H9 (cell line): ENCODE measurements at places on chromosomes 13 and 19. TPM values are rescaled to one million over a fixed set of nuclear protein-coding genes. Genes with fewer than 3 reads are reported as not detected.

The ZNF418 gene
- 25.1 and 26.2 TPM in 2 replicates for total RNA-seq

The RNF113B gene
- total RNA-seq: not detected in 2 replicates

DNA sequence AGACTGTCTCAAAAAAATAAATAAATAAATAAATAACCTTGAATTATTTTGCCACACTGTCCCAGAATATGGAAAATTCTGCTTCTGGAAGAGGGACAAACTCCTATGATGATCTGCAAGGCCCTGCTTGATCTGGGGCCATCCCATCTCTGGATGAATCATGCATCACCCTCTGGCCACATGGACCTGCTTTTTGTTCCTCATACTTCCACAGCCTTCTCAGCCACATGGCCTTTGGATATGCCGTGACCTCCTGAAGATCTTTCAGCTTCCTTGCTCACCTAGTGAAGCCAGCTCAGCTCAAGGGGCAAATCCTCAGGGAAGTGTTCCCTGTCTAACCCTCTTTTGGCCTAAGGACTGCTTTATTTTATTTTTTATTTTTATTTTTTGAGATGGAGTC, 10.3 kb downstream of the IER2 start:
- H3K36me3 ChIP-seq: no peaks in the 10 kb centered on the region
- peaks cover 7% of the 10 kb centered on the region; the same call in 1 of the 2 replicates for H3K4me1 ChIP-seq
- H3K27ac ChIP-seq: no peak overlapping the region
- H3K27me3 ChIP-seq: no peaks in the 10 kb centered on the region
- no peak for DNase-seq

- peak; percentile 30 for DNase-seq
- H3K4me1 ChIP-seq: no peaks in the 10 kb centered on the region
- H3K27me3 ChIP-seq: no peaks in the 10 kb centered on the region
- H3K4me3 ChIP-seq: peak overlapping the region; percentile 98
- no peak overlapping the region for H3K27ac ChIP-seq
These were observed 657 bp downstream of the ZNF550 start for GRCh38 chr19:57559008-57559403.

- no peak overlapping the region for H3K4me3 ChIP-seq
- no peaks in the 10 kb centered on the region for H3K36me3 ChIP-seq
- DNase-seq: no peak
- H3K27me3 ChIP-seq: no peaks in the 10 kb centered on the region
These were observed 818.6 kb downstream of the SLITRK6 start for GRCh38 chr13:84980571-84980970.

- no peaks in the 10 kb centered on the region for H3K27me3 ChIP-seq
- no peak overlapping the region for H3K4me3 ChIP-seq
- DNase-seq: no peak
- H3K36me3 ChIP-seq: no peaks in the 10 kb centered on the region
These were observed 18.8 kb upstream of the TNFRSF19 start for GRCh38 chr13:23551213-23552008.

GRCh38 chr13:112245179-112245724, 130.9 kb upstream of the SPACA7 start:
- H3K27me3 ChIP-seq: no peaks in the 10 kb centered on the region
- H3K4me1 ChIP-seq: no peaks in the 10 kb centered on the region; the same call in 1 of the 2 replicates
- no peak for DNase-seq
- H3K27ac ChIP-seq: no peak overlapping the region
- H3K4me3 ChIP-seq: no peak overlapping the region

DNA sequence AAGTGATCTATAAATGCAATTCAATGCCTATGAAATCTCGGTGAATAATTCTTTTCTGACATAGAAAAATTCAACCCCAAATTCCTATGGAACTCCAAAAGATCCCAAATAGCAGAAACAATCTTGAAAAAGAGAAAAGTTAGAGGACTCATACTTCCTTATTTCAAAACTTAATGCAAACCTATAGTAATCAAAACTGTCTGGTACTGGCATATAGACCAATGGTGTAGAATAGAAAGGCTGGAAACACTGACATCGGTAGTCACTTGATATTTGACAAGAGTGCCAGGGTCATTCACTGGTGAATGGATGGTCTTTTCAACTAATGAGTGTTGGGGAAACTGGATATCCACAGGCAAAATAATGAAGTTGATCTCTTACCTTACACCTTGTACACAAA, 637.1 kb upstream of the PCDH9 start:
- no peaks in the 10 kb centered on the region for H3K4me1 ChIP-seq
- H3K4me3 ChIP-seq: no peak overlapping the region
- no peak for DNase-seq
- H3K36me3 ChIP-seq: no peaks in the 10 kb centered on the region

DNA sequence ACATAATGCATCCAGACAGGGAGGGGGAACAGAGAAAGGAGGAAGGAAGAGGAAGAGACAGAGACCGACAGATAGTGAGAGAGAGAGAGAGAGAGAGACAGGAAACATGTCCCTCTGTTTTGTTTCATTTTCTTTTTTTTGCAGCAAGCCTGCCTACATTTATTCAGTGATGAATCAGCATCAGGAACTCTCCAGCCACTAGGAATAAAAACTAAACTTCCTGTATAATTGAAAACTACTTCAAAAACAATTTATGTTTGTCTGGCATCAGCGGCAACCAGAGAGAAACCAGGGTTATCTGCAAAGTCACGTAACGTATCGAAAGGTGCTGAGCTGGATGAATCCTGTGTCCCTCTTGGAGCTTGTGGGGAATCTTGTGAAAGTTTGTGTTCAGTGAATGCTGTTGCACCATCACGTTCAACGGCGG, 148.6 kb upstream of the SOX21 start:
- H3K4me1 ChIP-seq: no peaks in the 10 kb centered on the region
- H3K4me3 ChIP-seq: no peak overlapping the region
- DNase-seq: no peak
- no peaks in the 10 kb centered on the region for H3K27me3 ChIP-seq
- no peak overlapping the region for H3K27ac ChIP-seq

DNA sequence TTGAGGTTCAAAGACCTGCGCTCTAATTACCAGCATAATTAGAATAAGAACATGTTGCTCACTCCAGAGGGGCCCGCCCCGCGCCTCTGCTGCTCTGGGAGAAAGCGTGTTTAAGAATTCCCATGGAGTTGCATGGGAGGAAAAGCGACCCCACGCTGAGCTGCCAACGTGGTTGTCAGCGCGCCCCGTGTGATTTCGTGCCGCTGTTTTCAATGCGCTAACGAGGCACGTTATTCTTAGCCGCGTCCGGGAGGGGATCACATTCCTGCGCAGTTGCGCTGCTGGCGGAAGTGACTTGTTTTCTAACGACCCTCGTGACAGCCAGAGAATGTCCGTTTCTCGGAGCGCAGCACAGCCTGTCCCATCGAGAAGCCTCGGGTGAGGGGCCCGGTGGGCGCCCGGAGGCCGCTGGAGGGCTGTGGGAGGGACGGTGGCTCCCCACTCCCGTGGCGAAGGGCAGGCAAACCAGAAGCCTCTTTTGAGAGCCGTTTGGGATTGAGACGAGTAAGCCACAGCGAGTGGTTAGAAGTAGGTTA, 173.8 kb upstream of the SOX1 start:
- peaks cover 3% of the 10 kb centered on the region; the same call in 1 of the 2 replicates for H3K27me3 ChIP-seq
- peak overlapping the region; percentile 81 for H3K4me3 ChIP-seq
- no peaks in the 10 kb centered on the region; the same call in 2 of the 3 replicates for H3K36me3 ChIP-seq
- DNase-seq: peak; percentile 82
- 0 out of 2 replicates have a peak, but pooled peaks cover 3% of the 10 kb centered on the region for H3K4me1 ChIP-seq
- no peak overlapping the region for H3K27ac ChIP-seq

DNA sequence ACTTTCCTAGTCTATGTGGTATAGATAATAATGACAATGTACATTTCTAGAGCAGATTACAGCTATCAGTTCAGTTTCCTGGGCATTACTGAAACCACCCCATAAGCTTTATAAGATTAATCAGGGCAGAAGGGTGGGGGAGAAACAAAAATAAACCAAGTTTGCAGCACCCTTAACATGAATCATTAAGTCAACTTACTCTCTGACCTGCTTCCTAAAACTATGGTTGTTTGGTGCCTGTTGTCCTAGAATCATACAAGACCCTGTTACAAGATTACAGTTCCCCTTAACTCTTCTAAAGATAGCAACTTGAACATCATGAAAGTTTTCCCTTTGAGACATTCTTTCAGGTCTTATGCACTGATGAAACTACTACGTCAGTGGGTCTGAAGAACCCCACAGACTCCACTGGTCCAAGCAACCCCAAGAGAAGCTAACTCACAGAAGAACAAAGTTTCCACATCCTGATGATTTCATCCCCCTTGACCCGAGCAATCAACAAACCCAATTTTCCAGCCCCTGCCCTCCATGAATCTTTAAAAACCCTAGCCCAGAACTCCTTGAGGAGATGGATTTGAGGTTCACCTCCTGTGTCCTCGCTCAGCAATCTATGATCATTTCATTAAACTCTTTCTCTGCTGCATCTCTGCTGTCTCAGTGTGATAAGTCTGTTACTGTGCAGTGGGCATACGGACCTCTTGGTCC, 336.5 kb downstream of the FOXO1 start:
- DNase-seq: no peak
- H3K4me3 ChIP-seq: no peak overlapping the region
- no peak overlapping the region for H3K27ac ChIP-seq
- no peaks in the 10 kb centered on the region for H3K27me3 ChIP-seq

- H3K4me1 ChIP-seq: no peaks in the 10 kb centered on the region
- no peak overlapping the region for H3K27ac ChIP-seq
- H3K4me3 ChIP-seq: no peak overlapping the region
- no peaks in the 10 kb centered on the region for H3K27me3 ChIP-seq
- no peak for DNase-seq
These were observed 11.4 kb upstream of the CPAMD8 start for GRCh38 chr19:17037966-17038500.

DNA sequence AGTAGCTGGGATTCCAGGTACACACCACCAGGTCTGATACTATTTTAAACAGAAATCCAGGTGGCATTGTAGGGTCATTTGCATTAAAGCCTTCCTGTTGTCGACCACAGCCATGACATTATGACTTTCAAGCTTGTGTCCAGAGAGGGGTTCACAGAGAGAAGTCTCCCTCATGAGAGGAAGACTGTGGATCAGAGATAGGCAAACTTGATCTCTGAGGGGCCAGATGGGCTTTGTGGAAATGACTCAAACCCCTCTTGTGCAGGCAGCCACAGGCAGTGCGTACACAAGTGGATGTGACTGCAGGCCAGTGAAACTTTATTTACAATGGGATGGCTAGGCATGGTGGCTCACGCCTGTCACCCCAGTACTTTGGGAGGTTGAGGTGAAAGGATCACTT, 27.8 kb upstream of the F2RL3 start:
- H3K4me1 ChIP-seq: no peaks in the 10 kb centered on the region
- no peaks in the 10 kb centered on the region for H3K27me3 ChIP-seq
